ENCODE measurements at places on chromosomes 16 and 17.

DNA sequence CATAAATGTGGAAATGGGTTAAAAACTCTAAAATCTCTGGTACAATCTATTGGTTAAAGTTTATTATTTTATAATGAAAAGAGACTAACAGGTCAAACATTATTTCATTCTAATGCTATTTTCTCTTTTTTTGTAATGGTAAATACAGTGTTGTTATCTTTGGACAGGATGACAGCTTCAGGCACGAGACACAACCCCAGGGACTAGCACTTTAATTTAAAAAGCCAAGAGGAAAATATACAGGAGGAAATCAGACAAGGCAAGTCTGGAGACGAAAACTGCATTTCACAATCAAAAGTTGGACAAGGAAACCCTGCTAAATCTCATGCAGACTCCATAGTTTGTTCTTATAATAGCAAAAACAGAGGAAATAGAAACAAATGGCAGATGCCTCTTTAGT is 589.1 kb upstream of the CDH8 start:
- no peak for DNase-seq

- DNase-seq: no peak
These were observed 339.9 kb downstream of the SEC14L1 start for GRCh38 chr17:77480509-77481215.

- DNase-seq: no peak
These were observed 21.5 kb downstream of the MRC2 start for GRCh38 chr17:62648956-62649294.

GRCh38 chr17:46916211-46916610 is 6.7 kb upstream of the GOSR2 start:
- DNase-seq: no peak

DNA sequence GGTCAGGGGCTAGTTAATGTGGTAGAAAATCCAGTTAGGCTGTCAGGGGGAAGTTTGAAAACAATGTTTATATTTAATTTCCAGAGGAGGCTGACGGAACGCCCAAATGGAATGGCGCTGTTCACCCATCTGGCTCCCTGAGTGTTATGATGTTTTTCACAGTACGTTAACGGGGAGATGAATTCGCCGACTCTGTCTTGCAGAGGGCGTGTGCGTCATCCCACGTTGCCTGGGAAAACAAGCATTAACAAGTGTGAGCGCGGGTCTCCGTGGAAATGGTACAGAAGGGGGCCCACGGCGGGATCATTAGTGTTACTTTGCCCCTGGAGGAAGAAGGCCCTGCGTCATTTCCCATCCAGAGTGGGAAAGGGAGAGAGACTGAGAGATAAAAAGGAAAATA is 29.6 kb downstream of the RGS9 start:
- DNase-seq: no peak

DNA sequence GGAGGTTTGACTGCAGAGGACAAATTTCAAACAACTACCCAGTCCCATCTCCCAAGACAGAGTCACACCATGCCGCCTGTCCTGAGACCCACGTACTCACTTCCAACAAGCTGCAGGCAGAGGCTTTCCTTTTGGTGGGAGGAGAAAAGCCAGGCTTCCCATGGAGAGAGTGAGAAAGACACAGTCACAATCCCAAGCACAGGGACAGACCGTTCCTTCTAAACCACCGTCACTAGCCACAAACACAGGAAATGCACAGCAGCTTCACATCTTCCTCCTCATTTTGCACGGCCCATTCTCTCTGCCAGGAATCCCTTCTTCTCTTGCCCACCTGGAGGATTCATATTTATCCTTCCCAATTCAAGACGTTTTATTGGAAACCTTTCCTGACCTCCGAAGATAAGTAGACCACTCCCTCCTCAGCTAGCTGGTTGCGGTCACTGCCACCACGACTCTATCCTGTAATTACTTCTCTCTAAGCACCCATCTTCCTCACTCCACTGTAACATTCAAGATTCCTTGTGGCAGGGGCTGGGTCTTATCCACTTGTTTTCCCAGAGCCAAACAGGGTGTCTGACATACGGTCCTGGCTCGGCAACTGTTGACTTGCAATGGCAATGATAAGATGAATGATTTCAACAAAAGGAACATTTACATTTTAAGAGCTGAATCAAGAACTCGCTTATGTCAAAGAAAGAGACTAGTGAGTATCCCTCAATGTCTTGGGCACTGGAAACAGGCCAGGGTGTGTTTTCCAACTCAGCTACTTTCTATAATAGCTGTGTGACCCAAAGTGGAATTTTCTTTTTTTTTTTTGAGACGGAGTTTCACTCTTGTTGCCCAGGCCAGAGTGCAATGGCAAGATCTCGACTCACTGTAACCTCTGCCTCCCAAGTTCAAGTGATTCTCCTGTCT is 87.6 kb downstream of the XYLT1 start:
- DNase-seq: no peak

GRCh38 chr17:20189302-20189701 is 180.1 kb downstream of the SPECC1 start:
- DNase-seq: no peak

DNA sequence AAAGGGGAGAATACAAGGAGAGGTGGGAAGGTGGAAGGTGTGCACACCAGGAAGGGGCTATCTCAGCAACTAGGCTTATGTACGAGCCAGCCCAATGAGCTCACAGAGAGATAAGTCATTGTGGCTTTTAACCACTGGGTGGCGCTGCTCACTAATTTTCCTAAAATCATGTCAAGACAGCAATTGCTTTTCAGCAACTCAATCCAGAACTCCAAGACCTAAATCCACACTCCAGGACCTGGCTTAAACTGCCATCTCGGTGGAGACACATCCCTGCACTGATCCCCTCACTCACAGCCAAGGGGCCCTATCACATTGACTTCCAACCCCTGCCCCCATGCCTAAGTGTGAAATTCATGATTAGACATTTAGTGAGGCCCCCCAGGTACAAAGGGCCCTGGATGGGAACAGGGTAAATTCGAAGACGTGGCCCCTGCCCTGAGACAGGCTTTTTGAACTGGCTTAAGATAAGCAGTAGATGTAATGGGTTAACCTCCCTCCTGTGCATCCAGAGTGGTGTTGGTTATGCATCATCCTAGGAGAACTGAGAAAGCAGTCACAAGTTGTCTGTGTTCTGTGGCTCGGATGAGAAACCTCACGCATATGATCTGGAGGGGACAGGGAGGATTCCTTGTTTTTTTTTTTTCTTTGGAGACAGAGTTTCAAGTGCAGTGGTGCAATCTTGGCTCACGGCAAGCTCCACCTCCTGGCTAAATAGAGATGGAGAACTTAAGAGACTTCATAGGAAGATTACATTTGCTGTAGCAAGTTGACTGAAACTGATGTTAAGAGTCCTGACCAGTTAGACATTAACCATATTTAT is 11.5 kb downstream of the CCL16 start:
- peak; percentile 82 for DNase-seq

GRCh38 chr16:894136-894535 is 76.6 kb downstream of the LMF1 start:
- no peak for DNase-seq

DNA sequence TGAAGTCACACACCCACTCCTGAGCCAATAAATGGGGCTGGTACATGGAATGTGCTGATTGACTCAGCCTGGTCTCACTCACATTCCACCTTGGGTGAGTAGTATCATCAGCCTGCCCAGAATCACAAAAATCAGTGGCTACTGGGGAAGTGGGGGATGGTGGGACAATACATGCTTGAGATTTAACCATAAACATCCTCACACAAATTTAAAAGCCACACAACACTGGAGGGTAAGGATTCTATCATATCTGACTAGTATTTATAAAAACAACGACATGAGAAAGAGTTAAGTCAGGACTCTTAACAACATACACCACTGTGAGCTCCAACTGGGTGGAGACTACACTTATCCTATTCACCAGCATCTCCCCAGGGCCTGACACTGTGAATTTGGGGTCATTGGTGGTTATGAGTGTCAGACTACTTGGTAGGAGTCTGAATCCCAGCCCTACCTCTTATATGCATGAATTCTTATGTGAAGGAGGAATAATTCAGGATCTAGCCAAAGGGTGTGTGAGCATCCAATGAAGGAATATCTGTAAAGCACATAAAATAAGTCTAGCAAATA is 26.0 kb upstream of the IRX6 start:
- no peak for DNase-seq

GRCh38 chr17:71441098-71441497 is 679.7 kb upstream of the SOX9 start:
- no peak for DNase-seq

DNA sequence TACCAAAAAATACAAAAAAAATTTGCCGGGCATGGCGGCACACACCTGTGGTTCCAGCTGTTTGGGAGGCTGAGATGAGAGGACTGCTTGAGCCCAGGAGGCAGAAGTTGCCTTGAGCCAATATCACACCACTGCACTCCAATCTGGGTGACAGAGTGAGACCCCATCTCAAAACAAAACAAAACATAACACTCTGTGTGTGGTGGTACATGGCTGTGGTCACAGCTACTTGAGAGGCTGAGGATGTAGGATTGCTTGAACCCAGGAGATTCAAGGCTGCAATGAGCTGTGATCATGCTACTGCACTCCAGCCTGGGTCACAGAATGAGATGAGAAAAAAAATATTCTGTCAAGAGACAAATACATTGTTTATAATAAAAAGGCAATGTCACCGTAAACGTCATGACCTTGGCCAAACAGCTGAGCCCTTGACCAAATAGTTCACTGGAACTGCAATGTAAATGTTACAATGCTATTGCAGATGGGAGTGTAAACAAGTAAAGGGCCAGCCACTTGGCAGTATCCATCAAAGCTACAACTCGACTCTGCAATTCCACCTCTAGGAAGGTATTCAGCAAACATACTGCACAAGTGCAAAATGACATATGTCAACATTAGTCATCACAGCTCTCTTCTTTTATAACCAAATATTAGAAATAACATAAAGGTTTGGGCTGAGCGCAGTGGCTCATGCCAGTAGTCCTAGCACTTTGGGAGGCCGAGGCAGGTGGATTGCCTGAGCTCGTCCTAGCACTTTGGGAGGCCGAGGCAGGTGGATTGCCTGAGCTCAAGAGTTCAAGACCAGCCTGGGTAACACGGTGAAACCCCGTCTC is 16.9 kb downstream of the EARS2 start:
- DNase-seq: no peak

- peak; percentile 19 for DNase-seq
These were observed 2.4 kb upstream of the MTMR4 start for GRCh38 chr17:58516644-58517377.

DNA sequence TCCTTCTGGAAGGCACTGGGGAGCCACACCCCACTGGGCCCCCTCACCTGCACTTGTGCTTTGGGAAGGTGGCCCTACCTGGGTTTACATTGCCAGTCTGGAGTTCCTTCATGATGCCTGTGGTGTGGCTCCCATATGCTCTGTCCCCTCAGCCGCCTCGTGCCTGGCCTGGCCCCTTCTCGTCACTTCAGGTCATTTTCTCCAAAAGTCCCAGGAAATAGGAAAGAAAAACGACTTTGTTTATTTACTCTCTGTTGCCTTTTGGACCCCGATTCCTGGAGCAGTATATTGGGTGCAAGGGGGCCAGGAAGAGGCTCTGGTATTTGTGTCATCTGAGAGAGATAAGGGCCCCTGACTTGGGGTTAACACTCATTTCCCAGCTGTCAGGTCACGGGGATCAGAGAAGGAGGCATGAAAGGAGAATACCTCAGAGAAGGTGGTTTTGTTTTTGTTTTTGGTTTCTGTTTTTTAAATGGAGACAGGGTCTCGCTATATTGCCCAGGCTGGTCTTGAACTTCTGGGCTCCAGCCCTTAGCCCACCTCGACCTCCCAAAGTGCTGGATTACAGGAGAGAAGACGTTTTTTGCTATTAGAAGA is 4.7 kb downstream of the SOCS3 start:
- DNase-seq: peak; percentile 64

GRCh38 chr17:75821552-75821951 is 22.7 kb downstream of the UNC13D start:
- DNase-seq: no peak

DNA sequence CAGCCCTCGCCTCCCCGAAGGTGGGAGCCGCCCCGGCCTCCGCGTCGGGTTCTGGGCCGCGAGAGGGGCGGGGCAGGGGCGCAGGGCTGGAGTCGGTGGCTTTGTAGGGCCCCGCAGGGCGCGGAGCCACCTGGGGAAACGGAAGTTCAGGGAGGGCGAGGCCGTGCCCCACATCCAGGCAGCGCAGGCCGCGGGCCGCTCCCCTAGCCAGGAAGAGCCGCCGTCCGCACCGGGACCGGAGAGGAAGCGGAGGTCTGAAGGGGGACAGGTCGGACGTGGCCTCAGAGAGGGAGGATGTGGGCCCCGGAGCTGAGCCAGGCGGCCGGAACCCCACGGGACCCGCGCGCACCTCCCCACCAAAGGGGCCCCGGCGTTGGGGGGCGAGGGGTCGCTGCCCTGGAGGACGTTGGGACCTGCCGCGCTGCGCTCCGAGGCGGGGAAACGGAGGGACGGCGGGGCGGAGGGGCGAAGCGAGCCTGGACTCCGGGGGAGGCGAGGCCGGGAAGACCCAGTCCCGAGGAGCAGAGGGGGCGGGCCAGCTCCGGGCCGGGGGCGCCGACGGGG is 482 bp upstream of the SLC16A3 start:
- peak; percentile 84 for DNase-seq

DNA sequence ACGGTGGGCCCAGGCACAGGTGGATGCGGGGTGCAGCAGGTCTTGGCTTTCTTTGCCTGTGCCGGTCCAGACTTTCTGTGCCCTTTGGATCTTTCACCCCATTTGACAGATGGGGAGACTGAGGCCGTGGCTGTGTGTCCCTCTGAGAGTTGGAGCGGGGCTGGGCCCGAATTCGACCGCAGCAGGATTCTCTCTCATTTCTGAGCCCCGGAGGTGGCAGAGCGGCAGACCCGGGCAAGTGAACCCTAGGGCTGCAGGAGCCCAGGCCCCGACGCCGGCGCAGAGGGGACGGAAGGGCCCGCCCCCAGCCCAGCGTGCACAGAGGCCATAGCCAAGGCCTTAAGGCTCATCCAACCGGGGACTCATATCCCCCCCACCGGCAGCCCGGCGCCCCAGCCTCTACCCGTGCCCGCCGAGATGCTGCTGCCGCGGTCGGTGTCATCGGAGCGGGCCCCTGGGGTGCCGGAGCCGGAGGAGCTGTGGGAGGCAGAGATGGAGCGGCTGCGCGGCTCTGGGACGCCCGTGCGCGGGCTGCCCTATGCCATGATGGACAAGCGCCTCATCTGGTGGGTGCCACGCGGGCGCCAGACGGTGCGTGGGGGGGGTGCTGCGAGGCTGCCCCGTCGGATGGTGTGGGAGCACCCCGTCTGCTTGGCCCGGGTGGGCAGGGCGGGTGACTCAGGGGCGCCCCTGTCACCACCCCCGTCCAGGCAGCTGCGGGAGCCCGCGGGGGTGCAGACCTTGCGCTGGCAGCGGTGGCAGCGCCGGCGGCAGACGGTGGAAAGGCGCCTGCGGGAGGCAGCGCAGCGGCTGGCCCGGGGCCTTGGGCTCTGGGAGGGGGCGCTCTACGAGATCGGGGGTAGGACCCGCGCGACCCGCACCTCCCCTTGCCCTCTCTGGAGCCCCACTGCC is 857 bp downstream of the TMC8 start:
- DNase-seq: peak; percentile 61

- no peak for DNase-seq
These were observed 3.7 kb downstream of the HPR start for GRCh38 chr16:72066747-72067146.

- no peak for DNase-seq
These were observed 242.7 kb downstream of the KATNIP start for GRCh38 chr16:27792486-27793248.

- no peak for DNase-seq
These were observed 585.1 kb upstream of the PSMD7 start for GRCh38 chr16:73711406-73712080.

All from activated naive CD4-positive, alpha-beta T cell treated with anti-CD3 and anti-CD28 coated beads, Interleukin-2, amount 10 ng/mL, durations not matched to agents 7 days and 5 days (primary cell).